ENCODE measurements at places on chromosomes 2 and 18.

GRCh38 chr2:124520953-124521352 is 495.9 kb downstream of the CNTNAP5 start:
- no peak for DNase-seq

- no peak for DNase-seq
Measured at GRCh38 chr2:173028671-173029070, 47.0 kb upstream of the MAP3K20 start.

DNA sequence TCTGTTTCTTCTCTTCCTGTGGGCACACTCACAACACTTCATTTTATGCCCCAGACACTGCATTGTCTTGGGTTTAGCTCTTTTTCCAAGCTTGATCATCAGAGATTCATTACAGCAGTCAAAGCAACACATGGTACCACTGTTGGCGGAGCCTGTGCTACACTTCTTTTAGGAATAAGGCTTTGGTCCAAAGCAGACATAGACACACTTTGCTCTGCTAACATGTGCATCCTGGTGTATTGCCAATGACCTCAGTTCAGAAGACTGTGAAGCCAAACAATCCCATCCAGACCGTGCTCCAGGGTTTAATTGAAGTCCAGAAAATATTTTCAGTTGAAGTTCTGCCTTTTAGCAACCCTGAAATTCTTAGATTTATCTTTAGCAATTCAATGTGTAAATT is 354.6 kb upstream of the RAB12 start:
- no peak for DNase-seq

GRCh38 chr2:226971770-226972169 is 135.9 kb downstream of the RHBDD1 start:
- no peak for DNase-seq

DNA sequence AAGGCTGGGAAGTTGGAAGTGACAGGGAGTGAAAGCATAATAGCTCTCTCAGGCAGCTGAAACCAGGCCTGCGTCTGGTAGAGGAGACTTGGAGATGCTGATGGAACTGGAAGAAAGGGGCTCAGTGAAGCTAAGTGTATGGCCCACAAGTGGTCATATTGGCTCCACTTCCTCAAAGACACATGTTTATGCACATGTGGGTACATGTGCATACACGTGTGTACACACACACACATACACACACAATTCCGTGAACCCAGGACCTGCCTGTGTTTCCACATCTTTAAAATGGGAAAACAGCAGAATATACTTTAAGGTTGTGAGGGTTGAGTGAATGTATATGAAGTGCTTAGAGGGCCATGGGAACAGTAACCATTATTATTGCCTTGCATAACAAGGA is 160.9 kb downstream of the ARL6IP6 start:
- DNase-seq = no peak

DNA sequence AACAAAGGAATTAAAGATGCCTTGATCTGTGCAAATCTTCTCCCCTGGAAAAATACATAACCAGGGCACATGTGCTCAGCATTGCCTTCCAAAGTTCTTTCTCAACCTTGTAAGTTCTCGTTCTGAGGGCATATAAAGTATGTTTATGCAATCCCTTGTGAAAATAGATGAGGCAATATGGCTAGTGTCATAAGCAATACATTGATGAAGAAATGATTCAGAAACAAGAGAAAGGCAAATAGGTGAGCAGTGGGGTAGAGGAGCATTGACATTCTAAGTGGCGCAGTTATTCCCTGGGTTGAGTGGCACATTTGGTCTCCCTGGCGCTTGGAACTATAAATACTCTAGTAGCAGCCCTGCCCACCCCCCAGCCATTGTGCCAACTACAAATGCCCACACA is 57.4 kb upstream of the PGAP1 start:
- DNase-seq = no peak

GRCh38 chr18:63518178-63519012 is 23.8 kb upstream of the SERPINB12 start:
- DNase-seq = peak; percentile 17

GRCh38 chr2:196099916-196100315 is 31.3 kb upstream of the DNAH7 start:
- DNase-seq = no peak

- DNase-seq = no peak
Measured at GRCh38 chr2:197927994-197928393, 123.6 kb downstream of the PLCL1 start.

GRCh38 chr2:121555008-121555407 is 24.3 kb downstream of the RNU4ATAC start:
- DNase-seq = no peak

DNA sequence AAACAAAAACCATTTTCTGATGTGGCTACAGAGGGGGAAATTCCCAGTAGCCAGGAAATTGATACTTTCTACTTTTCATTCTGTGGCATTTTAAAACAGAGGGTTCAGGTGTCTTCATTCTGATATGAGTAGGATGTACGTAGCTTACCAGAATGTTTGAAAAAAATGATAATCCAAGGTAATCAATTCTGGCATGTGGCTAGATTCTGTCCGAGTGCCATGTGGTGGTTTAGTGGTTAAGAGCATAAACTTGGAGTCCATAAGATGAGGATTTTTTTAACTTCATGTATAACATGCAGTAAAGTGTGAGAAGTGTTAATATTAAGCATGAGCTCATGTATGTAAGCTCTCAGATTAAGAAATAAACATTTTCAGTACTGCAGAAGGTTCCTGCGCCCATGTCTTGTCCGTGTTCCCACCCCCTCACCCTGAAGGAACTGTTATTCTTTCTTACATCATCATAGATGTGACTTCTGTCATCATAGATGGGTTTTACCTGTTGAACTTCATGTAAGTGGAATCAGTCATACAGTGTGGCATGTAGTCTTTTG is 4.5 kb downstream of the B3GNT2 start:
- DNase-seq = no peak
